Activated CD4-positive, alpha-beta T cell treated with anti-CD3 and anti-CD28 coated beads, Interleukin-2, amount 10 ng/mL, durations not matched to agents 7 days and 5 days (primary cell): ENCODE measurements at places on chromosomes 4 and X. TPM values are rescaled to one million over a fixed set of nuclear protein-coding genes. Genes with fewer than 3 reads are reported as not detected.

Gene IL2
- total RNA-seq, result 1.6 TPM

DNA sequence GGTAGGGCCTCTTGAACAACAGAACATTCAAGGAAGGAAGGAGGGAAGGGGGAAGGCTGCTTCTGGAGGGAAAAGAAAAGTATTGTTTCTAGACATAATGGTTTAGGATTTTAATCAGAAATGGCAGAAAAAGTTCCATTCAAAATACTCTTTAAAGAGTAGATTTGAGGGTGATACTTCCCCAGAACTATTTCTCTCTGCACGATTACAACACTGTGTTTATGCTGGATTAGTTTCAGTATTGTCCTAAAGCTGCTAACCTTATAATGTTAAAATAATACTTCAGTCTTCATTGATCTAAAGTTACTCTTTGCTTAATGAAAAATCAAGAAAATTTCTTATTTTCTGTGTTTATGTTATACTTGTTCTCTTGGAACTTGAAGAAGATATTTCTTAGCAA lies 1026.3 kb upstream of the PABPC4L start:
- no peak for DNase-seq
- H3K27ac ChIP-seq, result no peak overlapping the region
- no peak overlapping the region for H3K4me3 ChIP-seq

- H3K27me3 ChIP-seq, result peaks cover 3% of the 10 kb centered on the region
- DNase-seq, result no peak
- H3K36me3 ChIP-seq, result no peaks in the 10 kb centered on the region
- H3K27ac ChIP-seq, result no peak overlapping the region
Observed at GRCh38 chr4:73892966-73893365, 23.8 kb downstream of the CXCL1 start.

DNA sequence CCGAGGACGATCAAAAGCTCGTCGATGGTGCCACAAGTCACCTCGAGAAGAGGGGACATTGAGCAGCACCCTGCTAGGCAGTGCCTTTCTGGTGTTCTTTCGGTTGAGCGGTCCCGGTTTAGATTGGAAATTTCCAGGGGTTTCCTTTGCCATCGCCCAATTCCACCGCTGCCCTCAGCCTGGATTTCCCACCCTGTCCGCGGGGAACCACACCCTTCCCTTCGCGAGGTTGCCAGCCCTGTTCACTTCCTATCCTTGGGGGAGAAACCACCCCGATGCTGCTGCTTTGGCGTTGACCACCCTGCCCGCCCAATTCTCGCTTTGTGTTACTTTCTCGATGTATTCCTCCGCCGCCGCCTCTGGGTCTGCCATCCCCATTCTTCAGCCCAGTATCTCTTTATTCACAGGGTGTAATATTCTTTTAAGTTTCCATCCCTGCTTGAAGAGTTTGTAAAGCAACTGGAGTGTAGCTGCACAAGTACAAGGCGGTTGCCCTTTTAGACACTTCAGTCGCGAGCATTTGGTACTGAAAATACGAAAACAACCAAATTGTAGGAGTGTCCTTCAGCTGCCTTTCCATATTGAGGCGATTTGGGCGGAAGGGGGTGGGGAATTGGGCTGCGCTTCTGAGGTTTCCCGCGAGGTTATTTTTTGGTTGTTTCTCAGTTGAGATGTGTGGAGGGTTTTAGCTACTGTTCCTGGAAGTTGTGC lies 1.1 kb downstream of the OGT start:
- peak overlapping the region; percentile 85 for H3K4me3 ChIP-seq
- H3K4me1 ChIP-seq, result peaks cover 29% of the 10 kb centered on the region
- H3K36me3 ChIP-seq, result peaks cover 39% of the 10 kb centered on the region
- DNase-seq, result peak; percentile 75

DNA sequence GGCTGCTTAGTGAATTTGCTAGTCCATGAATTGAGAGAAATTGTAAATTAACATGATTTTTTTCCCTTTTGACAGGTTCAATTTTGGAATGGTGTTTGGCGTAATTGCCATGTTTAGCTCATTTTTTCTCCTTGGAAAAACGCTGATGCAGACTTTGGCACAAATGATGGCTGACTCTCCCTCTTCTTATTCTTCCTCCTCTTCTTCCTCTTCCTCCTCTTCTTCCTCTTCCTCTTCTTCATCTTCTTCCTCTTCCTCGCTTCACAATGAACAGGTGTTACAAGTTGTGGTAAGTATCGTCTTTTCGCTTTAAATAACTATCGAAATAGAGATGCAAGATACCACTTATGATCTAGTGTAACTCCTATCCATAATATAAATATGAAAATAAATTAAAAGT lies 5.7 kb downstream of the MBTPS2 start:
- H3K36me3 ChIP-seq, result peaks cover 21% of the 10 kb centered on the region
- no peaks in the 10 kb centered on the region for H3K27me3 ChIP-seq
- no peak overlapping the region for H3K4me3 ChIP-seq
- H3K4me1 ChIP-seq, result peaks cover 12% of the 10 kb centered on the region
